ENCODE measurements at places on chromosomes 2 and 18.

DNA sequence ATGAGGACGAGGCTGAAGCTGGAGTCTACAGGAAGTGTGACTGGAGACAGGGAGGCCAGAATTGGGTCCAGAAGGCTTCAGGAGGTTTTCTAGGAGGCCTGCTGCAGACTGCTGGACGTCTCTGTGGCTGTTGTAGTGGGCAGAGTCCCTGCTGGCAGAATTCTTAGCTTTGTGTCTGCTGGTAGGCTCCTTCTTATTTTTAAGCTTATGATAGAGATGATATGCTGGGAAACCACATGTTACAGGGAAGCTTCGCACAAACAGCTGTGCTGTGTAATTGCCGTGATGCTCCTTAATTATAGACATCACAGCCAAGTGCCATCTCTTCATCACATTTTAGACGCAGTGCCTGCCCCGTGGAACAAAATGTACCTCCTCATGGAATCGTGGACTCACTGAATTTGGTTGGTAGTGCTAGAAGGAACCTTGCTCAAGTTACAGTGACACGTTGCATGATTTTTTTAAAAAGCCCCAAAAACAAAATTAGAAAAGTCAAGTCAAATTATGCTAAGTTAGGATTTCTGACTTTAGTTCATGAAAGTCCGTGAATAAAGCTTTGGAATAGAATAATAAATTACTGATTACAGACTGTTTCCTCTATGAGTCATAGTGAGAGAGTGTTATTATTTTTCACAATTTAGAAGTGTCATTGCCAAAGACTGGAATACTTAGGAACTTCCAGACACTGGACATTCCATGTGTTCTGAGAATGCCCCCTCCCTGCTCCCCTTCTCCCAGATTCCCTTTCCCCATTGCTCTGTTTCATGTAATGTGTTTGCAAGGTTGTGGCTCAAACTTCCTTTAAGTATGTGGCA is 144.1 kb downstream of the FHOD3 start:
- no peak for DNase-seq

GRCh38 chr2:134861173-134861572 is 22.8 kb downstream of the ACMSD start:
- DNase-seq: no peak

DNA sequence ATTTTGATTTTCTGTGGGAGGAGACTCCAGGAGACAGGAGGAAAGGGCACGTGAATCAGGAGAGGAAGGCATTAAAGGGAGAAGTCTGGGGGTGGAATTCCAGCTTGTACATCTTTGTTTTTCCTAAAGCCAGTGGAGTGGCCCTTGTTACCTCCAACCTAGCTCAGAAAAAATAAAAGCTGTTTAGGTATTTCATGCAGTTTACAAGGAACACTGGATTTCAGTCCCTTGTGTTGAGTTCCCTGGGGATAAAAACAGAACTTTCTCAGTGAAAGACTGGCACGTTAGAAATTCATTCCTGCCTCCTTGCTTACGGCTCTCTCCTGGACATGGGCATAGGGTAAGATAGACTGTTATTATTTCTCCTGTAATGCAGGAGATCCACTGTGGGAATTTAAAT is 170.2 kb downstream of the ZEB2 start:
- DNase-seq: no peak

DNA sequence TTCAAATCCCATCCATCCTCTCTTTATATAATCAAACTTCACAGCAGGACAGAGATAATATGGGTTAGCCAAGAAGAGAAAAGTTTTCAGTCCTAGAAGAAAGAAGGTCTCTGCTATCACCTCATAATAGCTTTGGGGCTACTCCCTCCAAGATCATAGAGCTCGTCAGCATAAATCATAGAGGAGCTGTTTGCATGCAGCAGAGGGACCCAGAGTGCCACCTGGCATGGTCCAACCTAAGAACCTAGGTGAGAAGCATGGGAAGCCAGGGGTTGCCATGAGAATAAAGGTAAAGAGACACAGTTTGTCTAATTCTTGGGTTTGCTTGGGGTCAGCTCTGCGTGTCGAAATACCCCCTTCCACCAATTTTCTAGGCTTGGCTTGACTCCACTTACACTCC is 87.1 kb upstream of the CYP1B1 start:
- peak; percentile 51 for DNase-seq

DNA sequence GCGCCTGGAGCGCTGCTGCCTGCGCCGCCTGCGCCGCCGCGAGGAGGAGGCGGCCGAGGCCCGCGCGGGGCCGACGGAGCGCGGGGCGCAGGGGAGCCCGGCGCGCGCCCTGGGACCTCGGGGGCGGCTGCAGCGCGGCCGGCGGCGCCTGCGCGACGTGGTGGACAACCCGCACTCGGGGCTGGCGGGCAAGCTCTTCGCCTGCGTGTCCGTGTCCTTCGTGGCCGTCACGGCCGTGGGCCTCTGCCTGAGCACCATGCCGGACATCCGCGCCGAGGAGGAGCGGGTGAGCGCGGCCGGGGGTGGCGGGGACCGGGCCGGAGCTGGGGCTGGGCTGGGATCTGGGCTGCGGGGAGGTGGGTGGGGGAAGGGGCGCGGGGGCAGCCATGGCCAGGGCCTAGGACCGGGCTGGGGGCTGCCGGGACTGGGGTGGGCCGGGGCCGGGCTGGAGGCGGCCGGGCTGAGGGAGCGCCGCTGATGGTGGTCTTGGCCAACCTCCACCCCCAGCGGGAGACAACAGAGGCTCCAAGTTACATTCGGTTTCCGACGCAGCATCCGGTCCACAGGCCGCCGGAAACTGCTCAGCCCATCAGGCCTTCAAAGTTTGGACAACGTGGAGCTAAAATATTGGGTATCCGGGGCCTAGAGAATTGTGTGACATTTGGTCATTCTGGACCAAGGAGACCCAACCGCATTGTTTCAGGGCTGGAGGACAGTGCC is 66.4 kb downstream of the KCNG2 start:
- no peak for DNase-seq

DNA sequence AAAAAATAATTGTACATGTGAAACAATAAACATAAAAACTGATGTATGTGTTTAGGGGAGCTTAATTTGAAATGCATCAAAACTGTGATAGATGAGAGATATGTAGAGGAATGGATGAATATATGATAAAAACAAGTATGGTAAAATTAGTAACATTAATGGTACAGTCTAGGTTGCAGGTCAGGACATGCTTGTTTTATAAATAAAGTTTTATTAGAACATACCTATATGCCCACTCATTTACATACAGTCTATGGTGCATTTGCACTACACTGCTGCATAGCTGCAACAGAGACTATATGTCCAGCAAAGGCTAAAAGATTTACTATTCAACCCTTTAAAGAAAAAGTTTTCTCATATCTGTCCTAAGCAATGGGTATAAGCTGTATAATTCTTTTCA is 236.6 kb upstream of the CCDC68 start:
- DNase-seq: no peak

DNA sequence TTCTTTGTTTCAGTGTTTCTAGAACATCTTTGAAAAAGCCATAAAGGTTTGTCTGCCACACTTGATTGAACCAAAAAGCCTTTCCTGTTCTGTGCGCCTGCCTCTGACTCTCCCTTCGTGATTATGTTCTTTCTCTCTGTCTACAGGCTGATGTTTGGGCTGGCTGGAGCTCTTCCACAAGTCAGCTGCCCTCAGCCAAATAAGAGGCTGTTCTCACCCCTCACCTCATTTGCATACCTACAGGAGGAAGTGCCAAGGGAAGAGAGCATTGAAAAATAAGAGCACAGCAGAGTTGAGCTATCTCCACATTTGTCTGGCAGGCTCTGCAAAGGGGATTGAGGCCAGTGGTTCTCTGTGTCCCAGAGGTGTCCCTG is 15.8 kb downstream of the INPP5D start:
- no peak for DNase-seq

GRCh38 chr2:26305540-26305939 is 40.4 kb upstream of the SELENOI start:
- DNase-seq: no peak

GRCh38 chr2:28390746-28391563 is 1.7 kb upstream of the FOSL2 start:
- peak; percentile 73 for DNase-seq

GRCh38 chr2:103004426-103004942 is 242.7 kb downstream of the TMEM182 start:
- DNase-seq: no peak

GRCh38 chr2:30134582-30134981 is 12.2 kb upstream of the YPEL5 start:
- DNase-seq: no peak

DNA sequence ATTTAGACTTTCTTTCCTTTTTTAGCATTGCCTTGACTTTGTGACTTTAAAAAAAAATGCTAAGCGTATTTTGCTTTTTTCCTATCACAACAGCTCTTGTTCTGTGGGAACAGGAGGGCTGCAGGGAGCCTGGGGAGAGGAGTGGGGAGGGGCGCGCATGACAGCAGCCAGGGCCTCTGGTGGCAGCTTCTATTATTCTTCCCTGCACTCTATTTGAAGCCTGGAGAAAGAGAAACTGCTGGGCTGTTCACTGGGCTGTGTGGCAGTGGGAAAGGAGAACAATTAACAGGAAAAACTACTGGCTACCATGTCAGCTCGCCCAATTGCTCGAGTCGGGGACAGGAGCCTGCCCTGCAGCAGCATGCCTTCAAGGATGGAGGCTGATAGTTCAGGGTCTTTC is 119.0 kb upstream of the ZBTB14 start:
- no peak for DNase-seq

GRCh38 chr2:222915092-222915957 is 54.5 kb downstream of the ACSL3 start:
- DNase-seq: peak; percentile 49

DNA sequence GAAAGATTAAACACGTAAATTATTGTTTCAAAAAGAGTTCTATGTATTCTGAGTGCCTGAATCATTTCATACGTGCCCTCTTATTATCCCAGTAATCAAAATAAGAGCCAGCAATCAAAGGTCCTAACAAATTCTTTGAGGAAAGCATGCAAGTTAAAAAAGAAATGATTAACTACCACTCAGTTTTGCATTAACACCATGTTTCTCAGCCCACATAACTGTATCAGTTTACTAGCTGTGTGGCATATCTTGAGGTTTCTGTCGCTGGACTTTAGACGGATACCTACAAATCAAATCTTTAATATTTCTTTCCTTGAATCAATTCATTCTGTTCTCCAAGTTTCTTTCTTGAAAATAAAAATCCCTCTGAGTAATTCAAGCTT is 668.9 kb upstream of the CHAC2 start:
- peak; percentile 71 for DNase-seq

DNA sequence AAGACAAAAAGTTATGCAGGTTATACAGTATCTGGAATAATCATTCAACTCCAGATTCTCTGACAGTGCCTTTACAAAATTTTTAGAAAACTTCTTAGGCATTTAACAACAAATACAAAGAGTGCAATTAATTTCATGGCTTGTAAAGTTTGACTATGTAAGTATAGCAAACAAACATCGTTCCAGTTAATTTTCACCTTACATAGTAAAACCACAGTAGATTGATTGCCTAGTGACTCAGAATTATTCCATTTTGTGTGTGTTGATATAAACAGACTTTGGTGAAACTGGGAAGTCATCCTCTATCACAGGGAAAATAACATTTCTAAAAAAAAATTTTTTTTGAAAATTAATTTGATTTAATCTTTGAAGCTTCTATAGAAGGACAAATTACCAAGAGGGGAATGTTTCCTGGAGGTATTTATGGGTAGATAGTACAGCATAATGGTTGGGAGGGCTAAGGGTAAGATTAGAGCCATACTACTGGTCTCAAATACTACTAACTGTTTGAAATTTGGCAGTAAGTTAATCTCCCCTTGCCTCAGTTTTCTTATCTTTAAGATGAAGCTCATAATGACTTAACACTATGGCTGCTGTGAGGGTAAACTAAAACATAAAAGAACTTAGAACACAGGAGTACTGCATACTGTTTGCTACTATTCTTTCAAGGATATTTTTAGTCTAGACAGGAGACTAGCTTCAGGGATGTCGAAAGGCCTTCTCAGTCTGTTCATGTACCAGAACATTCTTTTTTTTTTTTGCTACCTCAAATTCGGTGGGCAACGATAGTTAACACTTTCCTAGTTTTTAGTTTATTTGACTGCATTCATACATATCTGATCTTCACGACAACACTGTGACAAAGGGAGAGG is 19.6 kb downstream of the NDUFAF7 start:
- DNase-seq: no peak

GRCh38 chr2:223943561-223944008 is 1.6 kb downstream of the WDFY1 start:
- DNase-seq: peak; percentile 65

GRCh38 chr2:128781585-128782385 is 463.1 kb upstream of the HS6ST1 start:
- no peak for DNase-seq

DNA sequence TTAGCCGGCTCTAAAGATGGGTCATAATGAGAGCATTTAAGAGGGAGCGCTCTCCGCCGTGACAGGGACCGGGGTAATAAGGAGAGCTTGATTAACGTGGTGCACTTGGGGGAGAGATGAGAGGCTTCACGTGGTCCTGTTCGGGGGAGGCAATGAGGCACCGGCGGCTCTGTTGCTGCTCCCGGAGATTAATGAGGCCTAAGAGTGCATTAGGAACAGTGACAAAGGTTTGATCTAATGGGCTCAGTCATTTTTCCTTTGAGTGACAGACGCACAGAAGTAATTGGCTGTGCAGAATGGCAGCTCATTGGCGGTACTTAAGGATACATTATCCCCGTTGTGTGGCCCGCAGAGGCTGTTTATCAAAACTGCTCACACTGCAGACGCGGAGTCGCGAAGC is 250.7 kb downstream of the GBX2 start:
- DNase-seq: no peak

DNA sequence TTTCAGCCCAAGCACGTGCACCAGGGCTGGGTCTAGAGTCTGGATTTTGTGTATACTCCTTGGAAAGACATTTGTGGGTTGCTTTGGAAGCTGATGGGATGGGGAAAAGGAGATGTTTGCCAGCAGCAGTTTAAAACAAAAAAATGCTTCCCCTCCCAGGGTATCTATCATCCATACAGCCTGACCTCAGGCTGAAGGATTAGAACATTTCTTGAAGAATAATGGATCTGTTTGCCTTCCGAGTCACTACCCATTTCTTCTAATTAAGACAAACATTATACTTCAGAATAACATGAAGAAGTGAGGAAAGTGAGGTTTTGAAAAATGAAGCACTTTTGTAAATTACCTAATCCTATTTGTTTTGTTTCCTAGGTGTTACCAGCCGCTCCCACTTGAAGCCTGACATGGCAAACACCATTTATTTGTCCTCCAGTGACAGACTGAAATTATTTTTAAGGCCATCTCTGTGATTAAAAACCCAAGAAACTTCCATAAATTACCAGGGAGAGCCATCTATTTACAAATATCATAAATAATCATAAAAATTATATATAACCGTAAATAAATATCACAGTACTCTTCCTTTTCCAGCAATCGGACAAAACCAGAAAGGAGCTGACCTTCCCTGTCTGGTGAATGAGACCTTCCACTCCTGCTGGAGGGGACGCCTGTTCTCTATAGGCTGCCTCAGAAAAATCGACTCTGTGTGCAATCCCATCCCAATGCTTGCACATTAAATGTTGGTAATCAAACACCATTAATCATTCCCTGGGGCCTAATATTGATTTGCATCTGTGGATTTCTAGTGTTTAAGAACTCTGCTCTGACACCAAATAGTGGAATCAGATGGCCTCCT is 106.8 kb downstream of the C1D start:
- no peak for DNase-seq

GRCh38 chr2:215904101-215904500 is 109.2 kb downstream of the MREG start:
- DNase-seq: no peak

GRCh38 chr2:240935103-240935876 is 29.2 kb downstream of the CROCC2 start:
- no peak for DNase-seq

All from HT-29 (cell line).